ENCODE measurements at places on chromosomes 7 and 10. TPM values are rescaled to one million over a fixed set of nuclear protein-coding genes. Genes with fewer than 3 reads are reported as not detected.

EN2 gene
- not detected for total RNA-seq

ADAMTS14 gene
- 2.9 TPM for total RNA-seq

IPMK gene
- total RNA-seq, result 17.8 TPM

HGF gene
- 1.1 TPM for total RNA-seq

CLCN1 gene
- total RNA-seq, result 0.23 TPM

PAX4 gene
- not detected for total RNA-seq

All from GM23338 (cell line).